ENCODE measurements at places on chromosomes 7 and 10.

- no peak for DNase-seq
Observed at GRCh38 chr7:6648815-6649104, 11.6 kb downstream of the ZNF316 start.

- no peak for DNase-seq
Observed at GRCh38 chr10:52525761-52526160, 211.7 kb downstream of the DKK1 start.

- no peak for DNase-seq
Observed at GRCh38 chr7:140349144-140349771, 49.1 kb downstream of the SLC37A3 start.

GRCh38 chr7:7795630-7796121, 77.3 kb upstream of the RPA3 start:
- no peak for DNase-seq

DNA sequence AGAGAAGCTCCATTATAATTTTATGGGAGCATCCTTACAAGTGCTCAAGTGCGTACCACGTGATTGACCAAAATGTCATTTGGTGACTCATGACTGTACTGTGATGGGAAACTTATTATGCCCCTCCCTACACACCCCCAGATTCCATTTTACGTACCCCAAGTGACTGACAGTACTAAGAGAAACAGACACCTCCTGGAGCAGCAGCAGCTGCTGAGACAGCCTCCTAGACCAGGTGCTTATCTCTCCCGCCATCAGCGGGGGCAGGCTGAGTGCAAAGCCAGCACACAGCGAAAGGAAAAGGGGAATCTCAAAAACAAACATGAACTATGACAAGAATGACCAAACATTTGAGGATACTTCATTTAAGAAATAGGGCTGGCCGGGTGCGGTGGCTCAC, 4.2 kb upstream of the ADAM12 start:
- DNase-seq: no peak

GRCh38 chr7:134636008-134636449, 10.6 kb upstream of the BPGM start:
- no peak for DNase-seq

GRCh38 chr7:140235114-140235513, 58.3 kb upstream of the KDM7A start:
- no peak for DNase-seq

DNA sequence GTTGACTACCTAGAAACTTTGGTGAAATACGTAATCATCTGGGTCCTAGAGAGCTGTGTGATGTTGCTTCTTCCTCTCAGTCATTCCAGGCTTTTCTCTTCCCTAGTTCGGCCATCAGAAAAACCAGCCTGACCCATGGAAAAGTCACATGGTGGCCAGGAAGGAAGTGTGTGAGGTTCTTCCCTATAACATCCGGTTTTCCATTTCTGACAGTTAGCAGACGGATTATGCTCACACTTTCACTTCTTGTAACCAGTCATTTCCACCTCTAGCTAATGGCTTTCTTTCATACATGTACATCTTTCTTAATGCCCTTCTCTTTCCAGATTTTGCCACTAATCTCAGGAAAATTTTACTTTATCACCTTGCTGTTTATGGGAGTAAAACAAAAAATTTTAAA, 110.0 kb upstream of the GLCCI1 start:
- DNase-seq: no peak

DNA sequence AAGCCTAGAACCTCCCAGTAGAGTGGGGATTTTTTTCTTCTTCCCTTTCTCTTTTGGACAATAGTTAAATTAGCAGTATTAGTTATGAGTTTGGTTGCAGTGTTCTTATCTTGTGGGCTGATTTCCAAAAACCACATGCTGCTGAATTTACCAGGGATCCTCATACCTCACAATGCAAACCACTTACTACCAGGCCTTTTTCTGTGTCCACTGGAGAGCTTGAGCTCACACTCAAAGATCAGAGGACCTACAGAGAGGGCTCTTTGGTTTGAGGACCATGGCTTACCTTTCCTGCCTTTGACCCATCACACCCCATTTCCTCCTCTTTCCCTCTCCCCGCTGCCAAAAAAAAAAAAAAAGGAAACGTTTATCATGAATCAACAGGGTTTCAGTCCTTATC, 5.4 kb downstream of the OPN1SW start:
- no peak for DNase-seq

DNA sequence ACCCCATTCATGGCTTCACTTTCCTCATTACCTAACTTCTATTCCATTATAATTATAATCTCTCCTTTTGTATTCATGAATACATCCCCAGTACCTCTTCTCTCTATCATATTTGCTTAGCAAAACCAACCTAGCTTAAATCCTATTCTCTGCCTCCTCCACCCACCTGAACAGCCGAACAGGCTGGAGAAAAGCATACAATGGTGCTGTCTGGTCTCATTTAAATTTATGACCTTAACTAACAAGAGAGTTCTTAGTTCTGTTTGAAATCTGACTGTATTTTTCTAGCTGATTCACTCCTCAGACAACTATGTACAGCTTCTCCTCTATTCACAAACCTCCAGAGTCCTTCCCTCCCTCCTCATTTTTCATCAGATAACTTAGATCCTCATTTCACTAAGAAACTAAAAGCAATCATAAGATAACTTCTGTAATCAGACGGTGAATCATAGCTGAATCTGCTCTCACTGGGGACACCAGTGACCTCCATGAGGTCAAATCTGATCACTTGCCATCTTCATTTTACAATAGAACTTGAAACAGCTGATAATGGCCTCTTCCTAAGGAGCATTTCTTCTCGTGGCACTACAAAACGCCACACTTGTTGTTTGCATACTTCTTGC, 233.9 kb upstream of the AOAH start:
- DNase-seq: no peak

GRCh38 chr10:90769946-90770841, 87.6 kb downstream of the HTR7 start:
- DNase-seq: no peak

- no peak for DNase-seq
Observed at GRCh38 chr10:102670871-102671434, 26.7 kb downstream of the TRIM8 start.

- DNase-seq: no peak
Observed at GRCh38 chr7:85384392-85384791, 197.5 kb upstream of the SEMA3D start.

GRCh38 chr10:23364378-23364777, 19.8 kb upstream of the C10orf67 start:
- DNase-seq: no peak

DNA sequence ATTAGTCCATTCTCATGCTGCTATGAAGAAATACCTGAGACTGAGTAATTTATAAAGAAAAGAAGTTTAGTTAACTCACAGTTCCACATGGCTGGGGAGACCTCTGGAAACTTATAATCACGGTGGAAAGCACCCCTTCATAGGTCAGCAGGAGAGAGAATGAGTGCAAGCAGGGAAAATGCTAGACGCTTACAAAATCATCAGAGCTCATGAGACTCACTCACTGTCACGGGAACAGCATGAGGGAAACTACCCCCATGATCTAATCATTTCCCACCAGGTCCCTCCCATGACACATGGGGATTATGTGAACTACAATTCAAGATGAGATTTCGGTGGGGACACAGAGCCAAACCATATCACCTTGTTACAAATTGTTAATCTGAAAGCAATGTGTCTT, 15.8 kb downstream of the TAS2R39 start:
- no peak for DNase-seq
